ENCODE measurements at places on chromosomes 2 and 18. TPM values are rescaled to one million over a fixed set of nuclear protein-coding genes. Genes with fewer than 3 reads are reported as not detected.

DNA sequence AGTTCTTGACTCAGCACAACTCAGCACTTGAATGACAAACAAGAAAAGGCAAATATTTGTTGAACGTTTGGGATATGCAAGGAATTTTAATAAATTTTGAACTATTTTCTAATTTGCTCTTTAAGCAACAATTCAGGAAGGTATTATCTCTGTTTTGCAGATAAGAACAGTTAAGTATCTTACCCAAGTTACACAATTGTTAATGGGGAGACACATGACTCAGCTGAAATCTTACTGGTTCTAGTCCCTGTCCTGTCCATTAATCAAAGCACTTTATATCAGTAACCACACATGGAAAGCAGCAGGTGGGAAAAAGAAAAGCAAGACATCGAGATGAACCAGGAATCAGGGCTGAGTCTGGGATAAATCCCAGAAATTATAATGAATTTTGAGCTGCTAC is 493.9 kb upstream of the PIK3C3 start:
- DNase-seq = no peak

DNA sequence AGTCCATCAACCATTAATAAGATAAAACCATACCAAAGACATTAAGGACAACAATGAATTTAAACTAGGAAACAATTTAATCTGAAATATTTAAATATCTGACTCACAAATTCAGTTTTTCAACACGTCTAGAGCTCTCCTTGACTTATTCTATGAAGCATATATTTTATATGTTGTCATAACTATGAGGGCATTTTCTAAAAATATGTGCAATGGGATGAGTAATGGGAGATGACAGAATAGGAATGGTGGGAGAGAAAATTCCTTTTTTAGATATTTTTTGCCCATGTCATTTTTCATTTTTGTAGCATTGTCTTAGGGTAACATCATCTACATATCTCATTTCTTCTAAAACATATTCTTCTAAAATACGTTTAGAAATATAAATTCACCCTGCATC is 79.2 kb upstream of the CDH2 start:
- DNase-seq = no peak

The CD8B2 gene
- 0.04 TPM for polyA plus RNA-seq

DNA sequence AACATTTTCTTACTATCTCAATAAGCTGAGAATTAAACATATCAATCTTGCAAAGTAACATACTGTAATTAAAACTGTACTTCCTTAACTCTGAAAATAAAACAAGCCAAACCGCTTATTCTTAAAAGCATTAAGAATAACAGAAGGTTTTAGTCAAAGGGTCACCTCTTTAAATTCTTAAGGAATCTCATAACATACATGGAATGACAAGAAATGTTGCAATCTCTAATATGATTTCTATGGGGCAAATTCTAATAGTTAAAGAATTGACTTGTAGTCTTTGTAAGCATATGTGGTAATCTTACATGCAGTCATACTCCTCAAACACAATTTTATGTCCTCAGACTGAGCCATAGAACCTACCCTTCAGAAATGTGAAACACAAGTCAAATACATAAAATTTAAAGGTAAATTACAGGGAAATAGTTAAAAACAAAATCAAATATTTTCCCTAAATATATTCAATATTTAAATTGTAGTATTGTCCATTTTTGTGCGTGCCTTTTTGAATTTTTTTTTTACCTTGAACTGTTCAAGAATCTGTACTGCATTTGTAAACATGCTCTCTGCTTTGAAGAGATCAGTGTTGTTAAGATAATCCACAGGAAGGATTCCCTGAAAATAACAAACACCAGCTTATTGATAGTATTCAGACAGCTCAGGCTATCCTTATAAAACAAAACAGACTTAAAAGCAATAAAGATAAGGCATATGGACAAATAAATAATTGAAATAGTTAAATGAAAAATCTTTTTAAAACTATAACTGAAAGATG is 48.2 kb downstream of the PIGN start:
- DNase-seq = no peak

The DOK6 gene
- 3.5 TPM for polyA plus RNA-seq

GRCh38 chr2:5985536-5986385 is 293.6 kb downstream of the SOX11 start:
- no peak for DNase-seq

GRCh38 chr2:16291731-16292550 is 351.6 kb downstream of the MYCN start:
- no peak for DNase-seq

DNA sequence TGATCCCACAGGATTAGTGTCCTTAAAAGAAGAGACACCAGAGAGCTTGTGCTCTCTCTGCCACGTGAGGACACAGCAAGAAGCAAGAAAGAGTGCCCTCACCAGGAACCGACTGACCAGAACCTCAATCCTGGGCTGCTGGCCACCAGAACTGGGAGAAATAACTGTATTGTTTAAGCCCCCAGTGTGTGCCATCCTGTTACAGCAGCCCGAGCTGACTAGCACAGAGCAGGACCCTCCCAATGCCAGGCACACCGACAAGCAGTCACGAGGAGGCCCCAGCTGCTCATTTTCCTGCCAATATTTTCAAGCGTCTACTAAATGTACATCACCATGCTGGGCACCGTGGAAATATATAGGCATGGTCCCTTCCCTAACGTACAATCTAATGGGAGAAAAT is 17.1 kb downstream of the FAM178B start:
- no peak for DNase-seq

The NLRC4 gene
- 0.85 TPM for polyA plus RNA-seq

DNA sequence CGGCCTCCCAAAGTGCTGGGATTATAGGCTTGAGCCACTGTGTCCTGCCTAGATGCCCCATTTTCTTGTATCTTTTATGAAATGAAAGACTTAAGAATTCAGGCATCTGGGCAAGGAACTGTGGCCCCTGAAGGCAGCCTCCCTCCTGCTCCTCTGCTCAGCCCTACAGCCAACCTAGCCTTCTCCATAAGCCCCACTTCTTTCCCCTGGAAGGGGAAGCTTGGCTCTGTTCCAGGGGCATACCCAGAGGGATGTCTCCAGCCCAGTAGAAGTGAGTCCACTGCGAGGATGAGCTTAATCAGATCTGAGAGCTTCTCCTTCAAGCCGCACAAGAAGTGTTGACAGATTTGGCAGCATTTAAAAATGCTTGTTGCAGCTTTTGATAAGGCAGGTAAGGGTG is 39.7 kb downstream of the RHOB start:
- DNase-seq = no peak

GRCh38 chr2:108385411-108386071 is 7.8 kb downstream of the SULT1C4 start:
- DNase-seq = no peak
